Epithelial cell of umbilical artery (primary cell): ENCODE measurements at places on chromosomes 2 and 18. TPM values are rescaled to one million over a fixed set of nuclear protein-coding genes. Genes with fewer than 3 reads are reported as not detected.

Gene TEX44
- not detected in 2 replicates for total RNA-seq

Gene CHRNA1
- 0.97 and 1.8 TPM in 2 replicates for total RNA-seq

Gene LIMS3
- 5.5 and 11.4 TPM in 2 replicates for total RNA-seq

Gene COL4A4
- not detected in 2 replicates for total RNA-seq

Gene SERPINB10
- 0.32 TPM in 1 of 2 replicates, not detected in the other for total RNA-seq
